ENCODE measurements at places on chromosomes 3 and 15.

DNA sequence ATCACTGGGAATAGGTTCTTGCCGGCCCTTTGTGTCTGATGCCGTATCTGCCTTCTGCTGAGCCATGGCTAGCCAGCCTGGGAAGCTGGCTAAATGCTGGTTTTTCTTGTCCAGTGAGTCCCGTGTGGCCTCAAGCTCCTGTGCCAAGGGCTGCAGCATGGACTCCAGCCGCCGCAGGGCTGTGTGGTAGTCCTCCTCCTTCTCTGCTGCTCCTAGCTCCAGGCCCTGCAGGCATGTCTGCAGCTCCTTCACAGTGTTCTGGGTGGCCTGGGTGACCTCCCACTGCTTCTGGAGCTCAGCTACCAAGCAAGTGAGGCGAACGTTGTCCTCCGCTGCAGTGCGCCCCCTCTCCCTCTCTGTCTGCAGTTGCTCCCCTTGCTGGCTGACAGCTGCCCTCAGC is 24.9 kb downstream of the CXCR6 start:
- no peak for DNase-seq

GRCh38 chr3:13134166-13134878 is 61.1 kb upstream of the IQSEC1 start:
- peak; percentile 47 for DNase-seq

GRCh38 chr3:142087676-142088075 is 61.7 kb downstream of the TFDP2 start:
- DNase-seq = no peak

DNA sequence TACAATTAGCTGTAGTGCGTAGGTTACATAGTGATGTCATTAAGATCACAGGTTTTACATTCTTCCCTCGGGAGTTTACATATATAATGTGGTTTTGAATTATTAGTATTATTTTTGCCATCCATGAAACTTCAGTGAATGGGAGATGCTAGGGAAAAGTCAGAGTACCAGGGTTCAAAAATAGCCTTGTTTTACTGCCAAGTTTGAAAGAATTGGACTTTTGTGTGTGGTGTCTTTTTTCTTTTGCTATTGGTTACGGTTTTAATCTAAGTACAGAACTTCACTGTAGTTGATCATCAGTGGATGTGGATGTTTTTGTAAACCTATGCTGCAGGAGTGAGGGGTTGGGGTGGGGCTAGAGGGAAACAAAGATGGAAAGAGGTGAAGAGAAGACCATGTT is 20.7 kb downstream of the SLC25A26 start:
- no peak for DNase-seq

DNA sequence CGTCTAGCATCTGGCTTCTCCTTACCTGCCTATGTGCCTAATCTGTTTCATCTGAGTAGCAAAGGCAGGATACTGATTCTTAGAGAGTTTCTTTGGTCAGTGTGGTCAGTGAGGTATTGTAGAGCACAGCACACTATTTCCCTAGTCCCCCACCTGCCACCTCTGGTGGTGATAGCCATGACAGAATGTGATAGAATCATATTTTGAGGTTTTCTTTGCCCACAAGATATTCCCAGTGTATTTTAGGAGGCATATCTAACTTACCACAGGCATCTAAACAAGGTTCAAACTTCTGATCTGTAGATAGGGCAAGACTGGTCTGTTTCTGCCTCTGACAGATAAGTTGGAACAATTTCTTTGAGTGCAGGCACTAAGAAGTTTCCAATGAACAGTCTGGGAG is 188.0 kb downstream of the SOX2 start:
- DNase-seq = no peak

DNA sequence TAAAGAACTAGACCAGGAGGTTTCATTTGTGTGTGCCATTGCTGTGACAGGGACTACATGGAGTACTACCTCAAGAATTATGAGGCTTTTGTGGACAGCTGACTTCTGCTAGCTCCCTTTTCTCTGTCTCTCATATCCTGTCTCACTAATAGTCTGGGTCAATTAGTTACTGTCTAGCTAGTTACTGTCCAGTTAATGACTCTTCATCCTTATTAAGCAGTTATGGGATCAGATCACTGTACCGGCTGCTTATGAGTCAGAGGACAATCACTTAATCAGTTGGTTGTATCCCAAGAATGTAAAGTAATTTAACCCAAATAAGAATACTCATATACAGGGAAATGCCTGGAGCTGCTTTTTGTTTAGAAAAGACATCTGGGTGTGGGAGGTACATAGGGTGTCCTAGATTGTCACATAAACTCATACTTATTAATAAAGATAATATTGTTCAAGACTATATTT is 158.0 kb downstream of the CDIN1 start:
- DNase-seq = no peak

- DNase-seq = no peak
These were observed 37.4 kb upstream of the CILP start for GRCh38 chr15:65248511-65249255.

All from coronary artery (tissue), 2 donors.